ENCODE measurements at places on chromosomes 7 and 10.

GRCh38 chr10:63554657-63555056 lies 33.5 kb downstream of the REEP3 start:
- DNase-seq = no peak

DNA sequence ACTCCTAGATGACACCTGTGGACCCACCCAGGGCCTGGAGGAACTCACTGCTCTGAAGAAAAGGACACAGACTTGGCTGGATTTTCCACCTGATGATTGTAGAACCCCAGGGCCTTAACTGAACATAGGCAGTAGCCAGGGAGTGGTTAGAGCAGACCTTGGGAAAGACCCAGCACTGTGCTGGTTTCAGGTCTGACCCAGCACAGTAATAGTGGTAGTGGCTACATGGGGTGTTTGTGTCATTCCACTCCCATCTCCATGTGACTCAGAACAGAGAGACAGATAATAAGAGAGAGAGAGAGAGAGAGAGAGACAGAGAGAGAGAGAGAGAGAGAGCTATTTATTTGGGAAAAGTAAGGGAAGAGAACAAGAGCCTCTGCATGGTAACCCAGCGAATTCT lies 239.1 kb upstream of the MEOX2 start:
- DNase-seq = no peak

- DNase-seq = no peak
Observed at GRCh38 chr7:22452142-22452959, 47.6 kb downstream of the STEAP1B start.

- DNase-seq = no peak
Observed at GRCh38 chr7:28410628-28411531, 1.4 kb upstream of the CREB5 start.

DNA sequence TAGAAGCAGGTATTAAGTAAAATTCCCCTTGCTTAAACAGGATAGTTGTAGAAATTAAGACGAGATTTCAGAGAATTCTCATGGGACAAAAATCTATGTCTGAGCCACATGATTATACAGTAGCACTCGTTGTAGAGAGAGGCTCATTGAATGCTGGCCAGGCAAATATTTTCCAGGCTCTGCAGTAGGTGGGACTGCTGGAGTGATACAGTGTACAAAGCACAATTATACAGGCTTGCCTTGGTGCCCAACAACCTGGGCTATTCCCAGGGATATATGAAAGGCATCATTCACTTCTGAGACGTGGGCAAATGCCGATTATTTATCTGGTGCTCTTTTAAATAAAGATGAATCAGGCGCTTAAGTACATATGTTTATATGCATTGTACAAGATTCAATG lies 380.6 kb downstream of the PHTF2 start:
- DNase-seq = no peak

DNA sequence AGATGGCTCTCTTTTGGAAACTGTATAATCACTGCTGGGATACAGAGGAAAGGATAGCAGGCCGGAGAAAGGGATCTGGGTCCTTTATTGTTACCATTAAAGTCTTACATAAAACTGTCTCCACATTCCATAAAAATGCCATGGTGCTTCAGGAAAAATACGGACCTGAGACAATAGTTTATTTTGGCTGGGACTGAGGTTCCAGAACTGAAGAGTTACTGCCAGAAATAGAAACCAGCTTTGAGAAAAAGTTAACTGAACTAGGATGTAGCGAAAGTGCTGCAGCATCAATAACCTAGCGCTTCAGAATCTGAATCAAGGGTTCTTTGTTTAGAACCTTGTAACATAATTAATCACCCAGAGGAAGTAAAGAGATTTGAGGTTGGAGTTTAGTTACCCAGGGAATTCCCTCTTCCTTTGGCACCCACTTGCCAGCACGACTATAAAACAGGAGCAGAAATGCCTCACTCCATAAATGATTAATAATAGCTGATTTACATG lies 38.0 kb downstream of the MEOX2 start:
- DNase-seq = no peak

- peak; percentile 30 for DNase-seq
Observed at GRCh38 chr7:33062023-33062781, at the start of gene NT5C3A. TSS of gene NT5C3A (minus strand) at chr7:33062776. CDS start at chr7:33062705, 71 bp downstream.

DNA sequence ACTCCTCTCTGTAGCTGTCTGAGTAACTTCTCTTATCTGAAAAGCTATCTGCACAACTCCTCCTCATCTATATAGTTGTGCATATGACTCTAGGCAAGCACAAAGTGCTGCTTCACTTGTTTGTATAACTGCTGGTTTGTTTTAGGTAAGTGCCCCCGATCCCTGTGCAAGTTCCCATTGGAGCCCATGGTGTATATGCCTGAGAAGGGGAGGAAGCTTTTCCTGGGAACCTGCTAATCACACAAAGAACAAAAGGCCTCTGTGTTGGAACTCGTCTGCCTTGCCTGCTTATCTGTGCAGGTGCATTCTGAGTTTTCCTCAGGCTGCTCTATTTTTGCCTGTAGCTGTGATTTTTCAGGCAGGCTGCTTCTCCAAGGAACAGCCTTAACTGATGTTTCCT lies 23.2 kb upstream of the PHF14 start:
- no peak for DNase-seq

- no peak for DNase-seq
Observed at GRCh38 chr10:117461766-117462423, 80.7 kb upstream of the EMX2 start.
